Activated CD4-positive, alpha-beta memory T cell treated with anti-CD3 and anti-CD28 coated beads for 36 hours (primary cell): ENCODE measurements at places on chromosomes 4 and X. TPM values are rescaled to one million over a fixed set of nuclear protein-coding genes. Genes with fewer than 3 reads are reported as not detected.

POU4F2 gene
- total RNA-seq: not detected

CFAP47 gene
- not detected for total RNA-seq

TRIM2 gene
- 2.9 TPM for total RNA-seq

MAGEB10 gene
- not detected for total RNA-seq

DNA sequence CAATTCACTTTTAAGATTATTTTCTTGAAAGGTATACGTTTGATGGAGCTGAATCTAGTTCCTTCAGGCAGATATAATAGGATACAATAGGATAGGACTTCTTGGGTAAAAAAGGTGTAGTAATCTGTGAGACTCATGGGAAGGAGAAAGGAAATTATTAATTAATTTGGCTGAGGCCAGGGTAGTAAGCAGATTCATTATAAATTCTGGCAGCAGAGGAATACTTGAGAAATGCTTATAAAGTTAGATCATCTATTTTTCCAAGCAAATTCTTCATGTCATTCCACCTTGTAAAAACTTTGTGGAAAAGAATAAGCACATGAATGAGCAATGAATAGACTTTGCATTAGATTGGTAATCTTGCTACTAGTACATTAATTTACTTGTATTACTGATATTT is 46.9 kb downstream of the GYPE start:
- no peak for DNase-seq

DNA sequence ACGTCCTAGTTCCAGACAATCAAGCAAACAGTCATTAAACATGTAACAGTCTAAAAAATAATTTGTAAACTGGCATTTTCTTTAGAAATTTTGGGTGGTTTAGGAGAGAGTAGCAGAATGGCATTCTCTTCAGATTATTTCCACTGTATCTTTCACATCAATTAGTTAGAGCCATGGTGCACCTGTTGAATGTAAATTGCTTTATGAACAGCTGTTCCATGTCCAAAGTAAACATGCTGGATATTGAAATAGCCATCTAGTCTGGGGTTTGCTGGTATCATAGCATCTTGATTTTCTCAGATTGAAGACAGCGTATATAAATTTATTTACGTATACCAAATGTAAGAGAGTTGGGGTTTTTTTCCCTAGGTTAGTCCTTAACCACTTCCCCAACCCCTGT is 143.6 kb downstream of the RCHY1 start:
- DNase-seq: no peak

DNA sequence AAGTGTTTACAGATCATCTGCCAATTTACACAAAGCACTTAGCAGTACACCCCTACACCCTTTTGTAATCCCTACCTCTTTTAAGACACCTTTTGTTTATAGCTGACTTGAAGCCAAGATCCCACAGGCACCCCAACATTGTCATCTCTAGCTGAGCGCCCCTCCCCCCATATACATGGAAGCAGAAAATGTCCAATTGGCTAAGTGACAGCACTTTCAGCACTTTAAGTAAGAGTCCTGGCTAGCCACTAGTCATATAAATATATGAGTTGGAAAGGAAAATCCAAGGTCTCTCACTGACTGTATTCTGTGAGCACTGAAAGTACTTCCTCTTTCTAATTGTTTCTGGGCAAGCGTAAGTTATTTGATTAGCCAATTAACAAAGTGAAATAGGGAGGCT is 108.2 kb downstream of the NSUN7 start:
- no peak for DNase-seq

DNA sequence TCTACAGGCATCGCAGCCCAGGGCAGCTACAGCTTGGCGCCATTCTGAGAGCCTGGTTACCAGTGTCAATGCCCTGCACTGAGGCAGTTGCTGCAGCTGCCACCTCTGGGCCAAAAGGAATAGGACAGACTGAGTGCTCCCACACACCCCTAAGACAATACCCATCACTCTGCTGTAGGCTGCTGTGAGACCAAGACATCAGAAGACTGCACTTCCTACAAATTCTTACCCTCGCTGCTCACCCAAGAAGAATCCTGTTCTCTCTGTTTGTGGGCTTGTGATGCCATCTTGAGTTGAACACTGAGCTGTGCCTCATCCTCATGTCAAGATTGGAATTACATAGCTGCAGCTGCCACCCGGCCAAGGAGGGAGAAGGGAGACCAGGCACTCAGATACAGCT is 1847.0 kb upstream of the PCDH10 start:
- DNase-seq: no peak

GRCh38 chrX:136269921-136270320 is 18.7 kb upstream of the MAP7D3 start:
- no peak for DNase-seq
